ENCODE measurements at places on chromosomes 16 and 17. TPM values are rescaled to one million over a fixed set of nuclear protein-coding genes. Genes with fewer than 3 reads are reported as not detected.
A peak's percentile ranks its signal among the peaks of the same experiment; 100 is the strongest.

DNA sequence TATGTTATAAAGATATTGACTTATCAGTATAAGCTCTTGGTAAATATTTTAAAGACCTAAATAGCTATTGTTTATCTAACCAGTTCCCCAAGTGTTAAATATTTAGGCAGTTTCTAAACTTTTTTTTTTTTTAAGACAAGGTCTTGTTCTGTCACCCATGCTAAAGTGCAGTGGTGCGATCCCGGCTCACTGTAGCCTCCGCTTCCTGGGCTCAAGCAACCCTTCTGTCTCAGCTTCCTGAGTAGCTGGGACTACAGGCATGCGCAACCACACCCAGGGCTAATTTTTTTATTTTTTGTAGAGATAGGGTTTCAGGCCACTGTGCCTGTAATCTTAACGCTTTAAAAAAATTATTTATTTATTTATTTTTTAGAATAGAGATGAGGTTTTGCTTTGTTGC is 43.5 kb downstream of the SNX29 start:
- H3K4me3 ChIP-seq, result no peak overlapping the region
- H3K27ac ChIP-seq, result no peak overlapping the region
- H3K4me1 ChIP-seq, result no peaks in the 10 kb centered on the region

DNA sequence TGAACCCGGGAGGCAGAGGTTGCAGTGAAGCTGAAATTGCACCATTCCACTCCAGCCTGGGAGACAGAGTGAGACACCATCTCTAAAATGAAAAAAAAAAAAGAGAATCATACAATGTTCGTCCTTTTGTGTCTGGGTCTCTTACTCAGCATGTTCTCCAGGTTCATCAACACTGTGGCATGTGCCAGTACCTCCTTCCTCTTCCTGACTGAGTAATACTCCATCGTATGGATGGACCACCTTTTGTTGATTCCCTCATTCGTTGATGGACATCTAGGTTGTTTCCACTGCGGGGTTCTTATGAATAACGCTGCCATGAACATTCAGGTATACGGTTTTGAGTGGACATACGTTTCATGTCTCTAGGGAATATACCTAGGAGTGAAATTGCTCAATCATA is 4.1 kb upstream of the HS3ST6 start:
- H3K36me3 ChIP-seq, result no peaks in the 10 kb centered on the region
- no peak overlapping the region for H3K4me3 ChIP-seq
- H3K27ac ChIP-seq, result no peak overlapping the region
- no peak for DNase-seq
- H3K4me1 ChIP-seq, result peaks cover 23% of the 10 kb centered on the region

CIBAR2 gene
- not detected for total RNA-seq

CCL8 gene
- total RNA-seq, result 0.44 TPM

RAC3 gene
- total RNA-seq, result 11.2 TPM

GRCh38 chr17:57868007-57868909 is 18.4 kb upstream of the MRPS23 start:
- H3K36me3 ChIP-seq, result peaks cover 74% of the 10 kb centered on the region
- H3K27ac ChIP-seq, result peak overlapping the region; percentile 84
- H3K4me1 ChIP-seq, result peaks cover 62% of the 10 kb centered on the region

AANAT gene
- total RNA-seq, result 0.22 TPM

- DNase-seq, result peak; percentile 79
- H3K4me3 ChIP-seq, result no peak overlapping the region
- no peaks in the 10 kb centered on the region for H3K36me3 ChIP-seq
- peaks cover 6% of the 10 kb centered on the region for H3K27me3 ChIP-seq
- no peaks in the 10 kb centered on the region for H3K4me1 ChIP-seq
Observed at GRCh38 chr17:74042744-74043486, 160.6 kb upstream of the RPL38 start.

NUTF2 gene
- 47.8 TPM for total RNA-seq

DNA sequence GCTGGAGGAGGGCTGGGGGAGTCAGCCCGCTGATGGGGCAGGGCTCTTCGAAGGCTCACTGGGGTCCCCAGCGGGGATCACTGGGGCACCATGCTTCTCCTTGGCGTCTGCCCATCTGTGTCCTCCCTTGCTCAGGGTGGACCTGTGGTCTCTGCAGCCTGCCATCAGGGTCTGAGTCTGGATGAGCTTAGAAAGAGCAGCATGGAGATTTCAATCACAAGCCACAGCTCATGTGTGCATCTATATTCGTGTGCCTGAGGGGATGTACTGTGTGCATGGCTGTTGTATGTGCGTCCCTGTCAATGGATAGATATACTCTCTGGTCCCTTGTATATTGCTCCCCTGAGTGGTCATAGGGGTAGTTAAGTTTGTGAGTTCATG is 126.6 kb upstream of the SDK2 start:
- no peak for DNase-seq
- H3K4me3 ChIP-seq, result no peak overlapping the region
- peaks cover 15% of the 10 kb centered on the region for H3K4me1 ChIP-seq
- H3K36me3 ChIP-seq, result no peaks in the 10 kb centered on the region

GRAPL gene
- 1.1 TPM for total RNA-seq

DNA sequence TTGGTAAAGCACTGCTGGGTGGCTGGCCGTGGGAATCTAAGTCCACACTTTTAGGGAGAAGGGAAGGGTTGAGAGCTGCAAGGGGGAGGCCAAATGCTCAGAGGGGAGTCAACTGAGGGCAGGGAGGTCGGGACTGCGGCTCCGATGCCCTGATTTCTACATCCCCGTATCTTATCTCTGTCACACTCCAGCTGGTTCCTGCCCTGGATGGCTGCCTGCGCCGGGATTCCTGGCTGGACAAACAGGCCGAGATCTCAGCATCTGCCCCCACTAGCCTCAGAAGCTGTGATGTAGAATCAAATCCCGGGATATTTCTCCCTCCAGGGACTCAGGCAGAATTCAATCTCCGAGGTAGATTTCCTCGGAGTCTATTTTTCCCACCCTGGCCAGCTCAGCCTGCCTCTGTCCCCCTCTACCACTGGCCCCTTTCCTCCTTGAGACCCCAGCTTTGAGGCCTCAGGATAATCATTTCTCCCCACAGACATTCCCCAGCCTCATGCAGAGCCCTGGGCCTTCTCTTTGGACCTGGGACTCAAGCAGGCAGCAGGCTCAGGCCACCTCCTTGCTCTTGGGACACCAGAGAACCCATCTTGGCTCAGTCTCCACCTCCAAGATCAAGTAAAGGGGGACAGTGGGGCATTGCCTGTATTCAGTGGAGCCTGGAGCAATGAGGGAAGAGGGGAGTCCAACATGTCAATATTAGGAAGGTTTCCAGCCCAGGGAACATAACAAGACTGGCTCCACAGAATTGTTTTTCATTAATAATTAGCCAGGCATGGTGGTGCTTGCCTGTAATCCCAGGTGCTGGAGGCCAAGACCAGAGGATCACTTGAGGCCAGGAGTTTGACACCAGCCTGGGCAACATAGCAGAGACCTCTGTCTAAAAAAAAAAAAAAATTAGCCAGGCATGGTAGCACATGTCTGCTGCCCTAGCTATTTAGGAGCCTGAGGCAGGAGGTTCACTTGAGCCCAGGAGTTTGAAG is 1.8 kb downstream of the SHBG start:
- DNase-seq, result no peak
- H3K27me3 ChIP-seq, result peaks cover 5% of the 10 kb centered on the region
- H3K4me3 ChIP-seq, result no peak overlapping the region
- no peak overlapping the region for H3K27ac ChIP-seq
- no peaks in the 10 kb centered on the region for H3K36me3 ChIP-seq

DNA sequence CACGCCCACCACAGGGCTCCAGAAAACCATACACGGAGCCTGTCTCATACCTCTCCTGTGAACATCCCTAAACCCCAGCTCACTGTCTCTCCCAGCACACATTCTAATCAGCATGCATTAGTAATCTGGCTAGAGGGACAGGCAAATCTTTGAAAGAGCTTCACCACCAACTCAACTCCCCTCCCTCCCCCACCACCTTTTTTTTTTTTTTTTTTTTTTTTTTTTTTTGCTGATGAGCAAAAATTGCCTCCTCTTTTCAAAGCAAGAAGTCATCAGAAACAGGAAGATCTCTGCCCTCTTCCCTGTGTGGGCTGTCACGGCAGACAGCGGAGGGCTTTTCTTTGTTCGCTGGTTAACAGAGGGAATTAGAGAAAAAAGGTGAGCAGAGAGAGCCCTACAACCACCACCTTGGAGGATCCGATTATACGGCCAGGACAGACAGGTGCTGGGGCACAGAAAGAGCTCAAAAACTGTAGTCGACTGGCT is 19.9 kb downstream of the GAS7 start:
- no peak overlapping the region for H3K4me3 ChIP-seq

GRCh38 chr17:12472252-12473173 is 193.2 kb upstream of the MYOCD start:
- no peaks in the 10 kb centered on the region for H3K27me3 ChIP-seq
- no peak overlapping the region for H3K27ac ChIP-seq
- DNase-seq, result no peak

CMTM2 gene
- total RNA-seq, result 0.35 TPM

GRCh38 chr17:83189044-83190003 is 109.9 kb downstream of the METRNL start:
- peaks cover 48% of the 10 kb centered on the region for H3K4me1 ChIP-seq
- no peaks in the 10 kb centered on the region for H3K36me3 ChIP-seq
- peak overlapping the region; percentile 78 for H3K27ac ChIP-seq
- no peaks in the 10 kb centered on the region for H3K27me3 ChIP-seq

GRCh38 chr16:56281249-56281805 is 90.0 kb downstream of the GNAO1 start:
- no peaks in the 10 kb centered on the region for H3K36me3 ChIP-seq
- H3K4me1 ChIP-seq, result no peaks in the 10 kb centered on the region
- no peak for DNase-seq
- no peaks in the 10 kb centered on the region for H3K27me3 ChIP-seq
- H3K4me3 ChIP-seq, result no peak overlapping the region

DNA sequence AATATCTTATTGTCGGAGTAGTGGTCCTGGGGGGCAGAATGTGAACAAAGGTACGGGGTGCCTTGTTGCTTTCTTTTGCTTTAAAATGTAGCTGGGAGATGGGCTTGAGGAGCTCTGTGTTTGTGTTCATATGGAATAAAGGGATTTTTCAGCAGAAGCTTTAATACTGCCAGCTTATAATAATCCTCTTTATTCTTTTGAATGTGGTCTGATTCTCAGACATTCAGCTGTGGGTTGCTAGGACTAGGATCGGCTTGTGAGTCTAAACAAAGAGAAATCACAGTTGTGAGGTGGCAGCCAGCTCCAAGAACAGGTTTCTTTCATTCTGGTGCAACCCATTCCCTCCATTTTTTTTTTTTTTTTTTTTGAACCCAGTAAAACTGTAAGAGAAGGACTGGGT is 7.2 kb downstream of the MRPL58 start:
- peaks cover 43% of the 10 kb centered on the region for H3K36me3 ChIP-seq
- H3K27ac ChIP-seq, result no peak overlapping the region
- H3K4me3 ChIP-seq, result no peak overlapping the region
- no peaks in the 10 kb centered on the region for H3K4me1 ChIP-seq
- no peak for DNase-seq

DNA sequence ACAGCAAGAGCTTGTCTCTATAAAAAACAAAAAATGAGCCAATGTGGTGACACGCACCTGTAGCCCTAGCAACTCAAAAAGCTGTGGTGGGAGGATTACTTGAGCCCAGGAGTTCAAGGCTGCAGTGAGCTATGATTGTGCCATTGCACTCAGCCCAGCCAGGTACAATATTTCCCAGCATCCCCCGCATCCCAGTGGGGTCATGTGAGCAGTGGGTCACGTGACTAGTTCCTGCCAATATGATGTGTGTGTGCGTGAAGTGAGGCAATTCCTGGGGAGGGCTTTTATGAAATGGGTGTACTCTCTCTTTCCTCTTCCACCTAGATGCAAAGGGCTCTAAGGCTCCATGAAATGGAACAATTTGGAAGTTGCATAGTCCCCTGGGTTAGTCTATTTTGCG is 81.3 kb downstream of the GSG1L start:
- DNase-seq, result no peak
- H3K4me3 ChIP-seq, result no peak overlapping the region
- no peaks in the 10 kb centered on the region for H3K36me3 ChIP-seq
- no peak overlapping the region for H3K27ac ChIP-seq
- H3K27me3 ChIP-seq, result no peaks in the 10 kb centered on the region
- peaks cover 25% of the 10 kb centered on the region for H3K4me1 ChIP-seq

- H3K4me3 ChIP-seq, result no peak overlapping the region
- H3K27me3 ChIP-seq, result peaks cover 15% of the 10 kb centered on the region
- no peaks in the 10 kb centered on the region for H3K36me3 ChIP-seq
- H3K27ac ChIP-seq, result no peak overlapping the region
Observed at GRCh38 chr17:48439875-48440505, 10.0 kb upstream of the SKAP1 start.

EXOC3L1 gene
- total RNA-seq, result 7.6 TPM

ACSM3 gene
- 1.5 TPM for total RNA-seq

WWP2 gene
- 14.3 TPM for total RNA-seq
